A549 (cell line): ENCODE measurements at places on chromosomes 16 and 17. TPM values are rescaled to one million over a fixed set of nuclear protein-coding genes. Genes with fewer than 3 reads are reported as not detected.

CHST5 gene
- 0.08 TPM in 2 of 3 replicates, not detected in the other for polyA plus RNA-seq

- DNase-seq: no peak
Measured at GRCh38 chr16:86452451-86452850, 57.9 kb upstream of the FOXF1 start.

DNA sequence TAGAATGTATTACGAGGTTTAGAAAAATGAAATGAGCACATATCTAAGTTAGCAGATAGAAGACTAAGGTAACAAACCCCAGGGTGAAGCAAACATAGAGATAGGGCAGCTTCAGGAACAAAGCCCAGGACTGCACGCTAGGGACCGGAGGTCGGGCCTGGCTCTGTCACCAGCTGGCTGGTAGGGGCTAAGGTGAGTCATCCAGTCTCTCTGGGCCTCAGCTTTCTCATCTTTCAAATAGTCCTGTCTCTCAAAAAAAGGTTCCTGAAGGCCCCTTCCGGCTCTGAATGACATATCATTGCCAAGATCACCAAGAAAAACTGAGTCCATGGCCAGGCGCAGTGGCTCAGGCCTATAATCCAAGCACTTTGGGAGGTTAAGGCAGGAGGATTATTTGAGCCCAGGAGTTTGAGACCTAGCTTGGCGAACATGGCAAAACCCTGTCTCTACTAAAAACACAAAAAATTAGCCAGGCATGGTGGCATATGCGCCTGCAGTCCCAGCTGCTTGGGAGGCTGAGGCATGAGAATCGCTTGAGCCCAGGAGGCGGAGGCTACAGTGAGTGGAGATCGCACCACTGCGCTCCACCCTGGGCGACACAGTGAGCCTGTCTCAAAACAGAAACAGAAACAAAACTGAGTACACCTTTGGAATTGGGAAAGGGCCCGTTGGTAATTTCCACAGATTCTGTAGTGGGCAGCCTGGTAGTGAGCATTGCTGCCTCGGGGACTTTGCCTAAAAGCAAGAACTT is 26.0 kb downstream of the PKD1L3 start:
- no peak for DNase-seq

GRCh38 chr17:7997186-7997585 is 5.2 kb upstream of the GUCY2D start:
- DNase-seq: peak; percentile 67

GRCh38 chr16:23837553-23838308 is 1.9 kb downstream of the PRKCB start:
- no peak for DNase-seq

THUMPD1 gene
- polyA plus RNA-seq: 25.9 to 27.8 TPM (median 27.8 TPM) in 3 replicates

GRCh38 chr17:72462814-72463213 is 342.0 kb downstream of the SOX9 start:
- no peak for DNase-seq

GRCh38 chr16:56244612-56245011 is 53.3 kb downstream of the GNAO1 start:
- no peak for DNase-seq

DNA sequence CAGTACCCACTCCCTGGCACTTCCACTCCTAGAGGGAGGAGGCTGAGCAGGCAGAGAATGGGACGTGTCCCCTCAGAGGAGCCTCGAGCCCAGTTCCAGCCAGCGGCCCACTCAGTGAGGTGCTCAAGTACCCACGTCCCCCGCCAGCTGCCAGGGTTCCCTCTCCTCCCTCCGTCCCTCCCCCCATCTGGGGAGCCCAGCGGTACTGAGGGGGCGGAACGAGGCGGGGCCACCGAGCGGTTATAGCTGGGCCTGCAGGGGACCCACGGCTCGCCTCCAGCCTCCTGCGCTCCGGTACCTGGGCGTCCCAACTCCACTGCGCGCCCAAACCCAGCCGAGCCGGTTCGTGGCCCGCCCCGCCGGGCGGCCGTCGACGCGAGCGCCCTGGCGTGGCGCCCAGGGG is at the start of gene NPW:
Gene NPW, plus strand, starts transcription at position 268 of the 403 bp plus-strand sequence.
- DNase-seq: no peak

RSKR gene
- 5.6 to 6.6 TPM (median 5.8 TPM) in 3 replicates for polyA plus RNA-seq

GRCh38 chr16:69321080-69321479 is 9.3 kb downstream of the PDF start:
- no peak for DNase-seq

DNA sequence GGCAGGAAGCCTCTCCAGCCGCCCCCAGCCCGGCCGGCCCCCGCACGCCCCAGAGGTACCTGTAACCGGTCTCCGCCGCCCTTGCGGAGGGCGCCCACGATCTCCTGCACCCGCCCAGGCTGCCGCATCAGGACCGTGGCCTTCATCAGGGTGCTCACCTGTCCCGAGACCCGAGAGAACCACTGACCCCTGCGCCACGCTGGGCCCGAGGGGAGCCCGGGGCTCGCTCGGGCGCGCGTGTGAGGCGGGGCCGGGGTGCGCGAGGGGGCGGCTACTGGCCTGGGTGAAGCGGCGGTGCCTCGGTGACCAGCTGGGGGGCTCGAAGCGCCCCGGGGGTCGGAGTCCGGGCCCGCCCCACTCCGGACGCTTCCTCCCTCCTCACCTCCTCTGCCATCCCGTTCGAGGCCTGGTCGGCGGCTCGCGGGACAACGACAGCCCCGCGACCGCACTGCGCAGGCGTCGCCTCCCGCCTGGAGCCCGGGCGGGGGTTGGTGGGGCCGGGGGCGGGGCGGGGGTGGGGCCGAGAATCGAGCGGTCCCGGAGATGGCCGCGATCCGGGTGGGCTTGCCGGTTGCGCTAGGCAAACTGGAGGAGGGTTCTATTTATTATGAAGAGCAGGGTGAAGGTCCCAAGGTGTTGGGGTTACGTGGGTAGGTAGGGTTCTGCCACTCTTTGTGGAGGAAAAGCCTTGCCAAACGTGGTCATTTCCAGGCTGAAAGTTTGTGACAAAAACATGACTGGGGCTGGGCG is at the start of gene NT5C3B:
Gene NT5C3B, minus strand, starts transcription at position 433 of the 750 bp plus-strand sequence. Its CDS starts 39 bp downstream, at position 394.
- DNase-seq: peak; percentile 93

ABCC12 gene
- polyA plus RNA-seq: 0.13 TPM in 1 of 3 replicates, not detected in the others

DNA sequence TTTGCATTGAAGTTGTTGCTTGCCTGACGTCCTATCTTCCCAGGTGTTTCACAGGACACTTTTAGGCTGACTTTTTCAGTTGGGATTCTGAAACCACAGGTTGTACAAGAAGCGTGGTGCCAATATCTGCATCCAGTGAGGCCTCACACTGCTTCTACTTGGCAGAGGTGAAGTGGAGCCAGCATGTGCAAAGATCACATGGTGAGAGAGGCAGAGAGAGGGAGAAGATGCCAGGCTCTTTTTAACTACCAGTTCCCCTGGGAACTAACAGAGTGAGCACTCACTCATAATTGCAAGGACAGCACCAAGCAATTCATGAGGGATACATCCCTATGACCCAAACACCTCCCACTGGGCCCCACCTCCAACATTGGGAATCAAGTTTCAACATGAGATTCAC is 5.8 kb upstream of the ABCA6 start:
- no peak for DNase-seq

PRR29 gene
- 0.67 to 1.2 TPM (median 0.68 TPM) in 3 replicates for polyA plus RNA-seq

DNA sequence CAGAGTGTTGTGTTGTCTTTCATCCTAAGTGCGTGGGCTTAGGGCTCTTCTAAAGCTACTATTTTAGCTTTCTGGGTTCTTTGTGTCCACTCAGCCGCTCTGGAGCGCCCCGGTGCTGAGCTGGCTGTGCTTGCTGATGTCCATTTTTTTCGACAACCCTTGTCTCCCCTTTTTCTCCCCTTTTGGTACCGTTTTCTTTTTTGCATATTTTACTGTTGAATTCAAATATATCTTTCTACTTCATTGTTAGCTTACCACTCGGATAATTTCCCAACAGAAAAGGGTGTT is 1.2 kb downstream of the SRRM2 start:
- DNase-seq: no peak

DNA sequence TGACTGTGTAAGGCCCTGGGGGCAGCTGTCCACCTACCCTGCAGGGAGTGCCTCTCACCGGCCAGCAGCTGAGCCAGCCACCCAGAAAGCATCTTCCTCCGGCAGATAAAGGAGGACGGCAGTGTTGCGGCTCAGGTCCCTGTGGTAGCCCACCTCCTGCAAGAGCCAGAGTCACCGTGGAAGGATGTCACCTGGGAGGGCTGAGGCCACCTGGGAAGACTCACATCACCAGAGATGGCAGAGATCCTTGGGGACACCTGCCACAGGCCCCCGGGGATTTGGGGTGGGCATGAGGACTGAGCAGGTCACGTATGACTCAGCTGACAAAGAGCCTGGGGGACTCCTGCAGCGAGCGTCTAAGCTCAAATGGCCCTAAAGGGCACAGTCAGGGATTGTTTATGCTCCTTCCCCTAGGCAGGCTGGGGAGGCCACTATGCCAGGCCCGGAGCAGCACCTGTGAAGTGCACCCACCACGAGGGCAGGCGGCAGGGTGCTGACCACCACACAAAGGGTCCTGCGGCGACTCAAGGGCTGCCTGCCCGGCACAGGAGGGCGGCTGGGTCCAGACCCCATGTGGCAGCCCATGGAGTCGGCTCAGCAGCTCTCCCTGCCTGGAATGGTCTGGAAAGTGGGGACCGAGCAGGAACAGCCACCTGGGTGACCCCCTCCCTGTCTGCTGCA is 44.1 kb downstream of the TNFRSF13B start:
- DNase-seq: no peak

FAM20A gene
- 0.03 to 0.09 TPM in 2 of 3 replicates, not detected in the other for polyA plus RNA-seq
